ENCODE measurements at places on chromosomes 5 and 9.

GRCh38 chr9:12231832-12232231 lies 461.4 kb upstream of the TYRP1 start:
- H3K27ac ChIP-seq, result no peak overlapping the region
- no peak for DNase-seq
- H3K27me3 ChIP-seq, result no peaks in the 10 kb centered on the region
- no peak overlapping the region for H3K4me3 ChIP-seq
- no peaks in the 10 kb centered on the region for H3K4me1 ChIP-seq

DNA sequence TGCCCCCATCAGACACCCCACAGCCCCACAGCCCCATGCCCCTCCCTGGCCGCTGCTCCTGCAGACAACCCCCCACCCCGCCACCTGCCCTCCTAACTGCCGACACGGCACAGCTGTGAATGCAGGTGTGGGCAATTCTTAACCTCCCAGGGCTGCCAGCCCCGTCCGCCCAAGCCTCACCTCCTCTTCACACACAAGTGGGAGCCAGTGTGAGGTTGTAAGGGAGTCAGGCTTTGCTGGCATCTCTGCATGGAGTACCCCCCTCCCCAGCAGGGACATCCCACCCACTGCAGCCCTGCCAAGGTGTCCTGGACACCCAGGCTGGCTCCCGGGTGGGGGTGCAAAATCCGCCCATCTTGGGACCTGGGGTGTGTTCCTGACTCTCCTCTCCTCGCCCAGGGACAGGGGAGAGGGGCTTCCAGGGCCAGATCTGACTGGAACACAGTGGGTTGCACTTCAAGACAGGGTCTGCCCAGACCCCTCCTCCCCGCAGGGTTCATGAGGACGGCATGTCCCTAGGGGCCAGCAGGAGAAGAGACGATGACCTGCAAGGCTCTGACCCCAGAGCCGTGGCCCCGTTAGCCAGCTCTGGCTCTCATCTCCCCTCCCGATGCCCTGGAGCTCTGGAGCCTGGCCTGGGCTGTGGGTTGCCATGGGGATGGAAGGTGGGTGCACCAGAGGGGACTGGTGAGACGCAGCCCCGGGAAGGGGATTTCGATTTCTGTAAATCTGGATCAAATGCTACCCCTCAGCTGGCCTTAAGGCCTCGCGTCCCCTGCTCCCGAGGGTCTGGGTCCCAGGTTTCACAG lies 34.4 kb downstream of the SARDH start:
- H3K27me3 ChIP-seq, result no peaks in the 10 kb centered on the region
- no peaks in the 10 kb centered on the region for H3K36me3 ChIP-seq
- H3K4me1 ChIP-seq, result peaks cover 29% of the 10 kb centered on the region
- no peak overlapping the region for H3K4me3 ChIP-seq
- no peak overlapping the region for H3K27ac ChIP-seq

DNA sequence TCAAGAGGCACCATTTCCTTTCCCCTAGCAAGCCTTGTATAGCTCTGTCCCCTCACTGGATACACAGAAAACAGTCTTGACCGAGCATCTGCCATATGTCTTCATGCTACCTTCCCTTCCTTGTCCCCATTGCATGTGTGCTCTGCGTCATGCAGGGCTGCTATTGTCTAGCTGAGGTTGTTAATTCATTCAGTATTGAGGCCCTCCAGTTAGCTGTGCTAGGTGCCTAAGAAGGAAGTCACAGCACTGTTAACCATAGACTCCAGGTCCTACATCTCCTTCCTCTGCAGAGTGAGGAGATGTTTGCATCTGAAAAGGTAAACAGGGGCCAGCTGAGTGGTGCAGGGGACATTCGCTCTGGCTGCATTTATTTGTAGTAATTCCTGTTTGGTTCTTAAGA lies 48.2 kb downstream of the SLC1A3 start:
- no peak overlapping the region for H3K4me3 ChIP-seq
- H3K27me3 ChIP-seq, result no peaks in the 10 kb centered on the region
- no peak for DNase-seq
- H3K4me1 ChIP-seq, result peaks cover 18% of the 10 kb centered on the region

- no peak overlapping the region for H3K27ac ChIP-seq
- no peaks in the 10 kb centered on the region for H3K4me1 ChIP-seq
- H3K36me3 ChIP-seq, result no peaks in the 10 kb centered on the region
- H3K27me3 ChIP-seq, result no peaks in the 10 kb centered on the region
- no peak for DNase-seq
These were observed 86.8 kb downstream of the NSUN2 start for GRCh38 chr5:6545770-6546690.

- H3K36me3 ChIP-seq, result no peaks in the 10 kb centered on the region
- no peak for DNase-seq
- H3K4me3 ChIP-seq, result no peak overlapping the region
These were observed 53.2 kb downstream of the GOLM1 start for GRCh38 chr9:86046071-86046636.

All from astrocyte (in vitro differentiated cells and primary cell).